ENCODE measurements at places on chromosomes 12 and 14. TPM values are rescaled to one million over a fixed set of nuclear protein-coding genes. Genes with fewer than 3 reads are reported as not detected.
A peak's percentile ranks its signal among the peaks of the same experiment; 100 is the strongest.

GRCh38 chr12:71392521-71393145 is 47.0 kb upstream of the LGR5 start:
- no peak overlapping the region for H3K27ac ChIP-seq
- H3K4me1 ChIP-seq, result no peaks in the 10 kb centered on the region
- no peak overlapping the region for H3K4me3 ChIP-seq
- H3K27me3 ChIP-seq, result no peaks in the 10 kb centered on the region
- no peaks in the 10 kb centered on the region for H3K36me3 ChIP-seq

FOS gene
- 3.1 TPM for total RNA-seq

DNA sequence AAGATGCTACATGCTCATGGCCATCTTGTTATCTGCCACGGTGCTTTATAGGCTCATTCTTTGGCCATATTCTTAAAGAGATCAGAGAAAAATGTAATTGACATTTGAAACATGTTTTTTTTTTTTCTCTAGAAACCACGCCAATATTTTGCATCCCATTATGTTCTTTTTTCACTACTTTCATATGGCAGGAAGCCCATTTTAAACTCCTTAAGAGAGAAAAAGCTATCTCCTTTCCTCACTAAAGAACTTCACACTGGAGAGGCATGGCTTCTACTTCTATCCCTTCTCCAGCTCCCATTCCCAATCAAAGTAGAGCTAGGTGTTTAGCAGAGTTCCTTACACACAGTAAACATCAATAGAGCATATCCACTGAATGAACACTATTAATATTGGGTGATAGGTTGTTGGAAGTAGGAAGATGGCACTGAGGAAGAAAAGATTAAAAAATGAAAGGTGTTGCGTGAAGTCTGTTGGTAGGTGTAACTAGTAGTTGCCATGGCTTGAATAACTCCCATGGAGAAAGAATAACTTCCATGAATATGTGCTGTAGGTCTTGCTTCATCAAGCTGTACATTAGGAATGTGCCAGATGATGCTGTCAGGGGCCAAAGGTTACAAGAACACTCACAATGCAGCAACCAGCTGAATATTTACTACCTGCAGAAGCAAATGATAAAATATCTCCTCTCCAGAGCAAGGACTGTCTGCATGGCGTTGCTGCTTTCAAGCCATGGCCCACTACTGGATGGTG is 178.8 kb downstream of the STXBP6 start:
- H3K4me1 ChIP-seq, result no peaks in the 10 kb centered on the region
- no peak for DNase-seq
- H3K36me3 ChIP-seq, result no peaks in the 10 kb centered on the region
- 0 out of 2 replicates have a peak, but pooled peaks cover 4% of the 10 kb centered on the region for H3K27me3 ChIP-seq

RFX4 gene
- 0.40 TPM for total RNA-seq

DNA sequence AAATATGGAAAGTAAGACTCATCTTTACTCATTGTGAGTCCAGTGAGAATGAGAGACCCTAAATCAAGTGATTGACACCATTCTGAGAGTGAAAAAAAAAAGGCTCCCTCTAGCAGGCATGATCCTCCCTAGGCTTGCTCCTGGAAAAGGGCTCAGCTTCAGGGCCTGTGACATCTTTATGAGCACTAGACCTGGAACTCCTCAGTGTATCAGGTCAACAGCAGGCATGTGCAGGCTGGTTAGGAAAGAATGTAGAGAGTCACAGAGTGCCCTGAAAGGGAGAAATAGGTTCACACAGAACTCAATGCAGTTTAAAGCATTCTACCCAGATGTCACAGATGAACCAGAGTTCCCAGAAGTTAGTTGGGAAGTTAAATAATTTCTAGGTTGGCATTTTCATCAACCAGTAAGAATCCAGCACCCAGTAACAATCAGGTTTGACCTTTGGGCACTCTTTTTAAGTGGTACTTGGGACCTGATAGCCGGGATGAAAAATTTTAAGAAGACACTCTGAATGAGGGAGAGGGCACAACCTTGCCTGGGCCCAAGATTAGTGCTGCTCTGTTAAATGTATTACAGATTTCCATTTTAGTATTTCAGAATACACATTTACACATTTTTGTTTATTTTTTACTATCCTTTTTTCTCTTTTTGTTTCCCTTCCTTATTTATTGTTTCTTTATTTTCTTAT is 828.8 kb downstream of the C12orf50 start:
- no peaks in the 10 kb centered on the region for H3K27me3 ChIP-seq
- H3K36me3 ChIP-seq, result no peaks in the 10 kb centered on the region
- no peak overlapping the region for H3K4me3 ChIP-seq
- no peak for DNase-seq
- no peak overlapping the region for H3K27ac ChIP-seq

DICER1 gene
- total RNA-seq, result 202 TPM

DNA sequence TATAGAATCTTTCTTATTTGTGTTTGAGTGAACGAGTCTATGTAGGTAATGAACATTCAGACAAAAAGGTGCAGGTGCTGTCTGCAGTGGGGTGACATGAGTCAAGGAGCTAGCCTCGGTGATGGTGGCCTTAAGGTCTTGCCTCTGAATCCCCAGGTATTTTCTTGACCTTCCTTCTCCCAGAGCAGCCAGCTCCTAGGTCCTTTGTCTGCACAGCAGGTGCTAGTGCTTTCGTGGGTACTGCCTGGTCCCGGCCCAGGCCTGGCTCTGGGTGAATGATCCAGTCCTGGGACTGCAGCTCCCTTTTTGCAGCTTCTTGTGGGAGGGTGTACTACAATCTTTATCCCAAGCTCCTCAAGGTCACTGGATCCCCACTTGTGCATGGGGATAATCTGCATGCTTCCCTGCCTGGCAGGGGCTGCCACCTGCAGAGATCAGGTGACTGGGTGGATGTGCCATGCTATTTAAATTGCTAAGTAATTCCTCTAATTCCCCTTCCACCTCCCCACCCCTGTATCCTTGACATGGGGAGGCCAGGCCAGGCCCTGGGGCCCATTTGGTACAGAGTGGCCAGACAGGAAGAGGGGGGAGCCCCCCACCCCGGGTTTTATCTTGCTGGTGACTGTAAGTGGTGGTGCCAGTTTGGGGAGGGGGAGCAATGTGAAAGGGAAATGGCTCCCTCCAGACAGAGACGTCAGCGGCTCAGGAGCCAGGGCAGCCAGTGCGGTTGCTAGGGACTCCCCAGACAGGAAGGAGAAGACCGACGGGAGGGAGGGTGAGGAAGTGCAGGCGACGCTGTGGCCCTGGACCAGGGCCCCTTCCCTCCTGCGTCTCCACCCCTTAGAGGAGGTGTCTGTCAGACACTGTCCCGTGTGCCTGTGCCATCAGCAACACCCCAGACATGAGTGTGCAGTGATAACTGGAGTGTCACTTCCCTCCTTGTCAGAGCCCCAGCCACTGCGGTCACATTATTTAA is 6.7 kb downstream of the VASH1 start:
- no peaks in the 10 kb centered on the region for H3K4me1 ChIP-seq
- no peak overlapping the region for H3K4me3 ChIP-seq
- no peak overlapping the region for H3K27ac ChIP-seq

DNA sequence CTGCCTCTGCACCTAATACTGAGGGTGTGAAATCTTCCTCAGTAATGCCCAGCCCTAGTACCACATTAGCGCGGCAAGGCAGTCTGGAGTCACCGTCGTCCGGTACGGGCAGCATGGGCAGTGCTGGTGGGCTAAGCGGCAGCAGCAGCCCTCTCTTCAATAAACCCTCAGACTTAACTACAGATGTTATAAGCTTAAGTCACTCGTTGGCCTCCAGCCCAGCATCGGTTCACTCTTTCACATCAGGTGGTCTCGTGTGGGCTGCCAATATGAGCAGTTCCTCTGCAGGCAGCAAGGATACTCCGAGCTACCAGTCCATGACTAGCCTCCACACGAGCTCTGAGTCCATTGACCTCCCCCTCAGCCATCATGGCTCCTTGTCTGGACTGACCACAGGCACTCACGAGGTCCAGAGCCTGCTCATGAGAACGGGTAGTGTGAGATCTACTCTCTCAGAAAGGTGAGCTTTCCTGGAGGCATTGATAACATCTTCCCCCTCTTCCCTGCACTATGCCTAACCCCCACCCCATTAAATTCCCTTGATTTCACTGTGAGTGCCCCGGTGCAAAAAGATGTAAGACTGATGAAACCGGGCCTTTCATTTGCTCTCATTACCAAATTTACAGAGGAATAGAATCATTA is 291.4 kb downstream of the NAV3 start:
- peak; percentile 11 for DNase-seq
- no peaks in the 10 kb centered on the region for H3K36me3 ChIP-seq
- H3K27me3 ChIP-seq, result no peaks in the 10 kb centered on the region
- no peak overlapping the region for H3K27ac ChIP-seq
- no peaks in the 10 kb centered on the region for H3K4me1 ChIP-seq
- no peak overlapping the region for H3K4me3 ChIP-seq

- H3K4me3 ChIP-seq, result no peak overlapping the region
- no peaks in the 10 kb centered on the region for H3K27me3 ChIP-seq
- peak; percentile 6 for DNase-seq
- H3K4me1 ChIP-seq, result no peaks in the 10 kb centered on the region
- no peak overlapping the region for H3K27ac ChIP-seq
- no peaks in the 10 kb centered on the region for H3K36me3 ChIP-seq
These were observed 84.6 kb upstream of the NAV3 start for GRCh38 chr12:77746096-77746495.

- peaks cover 83% of the 10 kb centered on the region for H3K36me3 ChIP-seq
- no peak for DNase-seq
These were observed 17.1 kb downstream of the FICD start for GRCh38 chr12:108531929-108532848.

NXPH4 gene
- total RNA-seq, result 92.7 TPM

AVPR1A gene
- not detected for total RNA-seq

DNA sequence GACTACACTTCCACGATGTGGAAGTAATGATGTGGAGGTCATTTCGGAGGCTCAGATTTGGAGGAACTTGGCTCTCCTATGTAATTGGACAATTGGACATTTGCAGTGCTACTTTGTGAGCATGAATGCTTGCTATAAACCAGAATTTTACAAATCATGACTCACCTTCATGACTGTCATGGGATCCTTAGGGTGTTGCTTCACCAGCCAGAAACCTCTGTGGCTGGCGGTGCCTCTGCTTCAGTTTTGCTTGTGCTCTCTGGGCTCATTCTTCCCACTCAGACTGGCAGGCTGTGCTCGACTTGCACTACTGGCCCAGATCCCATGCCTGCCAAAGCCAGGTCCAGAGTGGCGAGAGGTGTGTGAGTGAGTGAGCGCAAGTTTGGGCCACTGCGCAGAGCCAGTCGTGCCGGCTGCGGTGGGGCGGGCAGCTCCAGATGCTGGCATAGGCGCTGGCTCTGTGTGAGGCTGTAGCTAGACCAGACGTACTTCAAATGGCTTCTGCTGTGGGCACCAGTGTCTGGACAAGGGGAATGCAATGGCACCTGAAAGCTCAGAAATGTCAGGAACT is 387.8 kb downstream of the AEBP2 start:
- H3K36me3 ChIP-seq, result no peaks in the 10 kb centered on the region
- no peak for DNase-seq
- H3K27ac ChIP-seq, result no peak overlapping the region
- H3K27me3 ChIP-seq, result no peaks in the 10 kb centered on the region
- H3K4me1 ChIP-seq, result no peaks in the 10 kb centered on the region

OR4N5 gene
- not detected for total RNA-seq

DNA sequence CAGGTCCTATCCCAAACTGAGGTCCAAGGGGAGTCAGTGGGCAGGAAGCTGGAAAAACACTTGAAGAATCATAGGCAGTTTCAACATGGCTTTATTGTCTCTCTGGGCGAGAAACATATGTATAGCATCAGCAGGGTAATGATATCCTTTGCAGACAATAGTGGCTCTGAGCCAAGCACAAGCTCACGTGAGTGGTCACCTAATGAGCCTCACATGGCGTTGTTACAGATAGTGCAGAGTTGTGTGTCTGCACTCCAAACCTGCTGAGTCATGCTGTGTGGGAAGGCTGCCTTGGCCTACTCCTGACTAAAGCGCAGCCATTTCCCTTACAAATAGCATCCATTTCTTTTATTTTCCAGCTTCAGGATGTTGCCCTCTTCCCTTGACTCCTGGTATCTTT is 105.2 kb upstream of the SYT1 start:
- H3K4me1 ChIP-seq, result no peaks in the 10 kb centered on the region
- no peaks in the 10 kb centered on the region for H3K36me3 ChIP-seq
- peak; percentile 9 for DNase-seq

SLC7A8 gene
- total RNA-seq, result 0.04 TPM

- peak; percentile 72 for DNase-seq
- peaks cover 11% of the 10 kb centered on the region for H3K4me1 ChIP-seq
- peaks cover 23% of the 10 kb centered on the region for H3K36me3 ChIP-seq
- peak overlapping the region; percentile 44 for H3K27ac ChIP-seq
- no peak overlapping the region for H3K4me3 ChIP-seq
- H3K27me3 ChIP-seq, result no peaks in the 10 kb centered on the region
These were observed 25.4 kb downstream of the NEK9 start for GRCh38 chr14:75101491-75101890.

DNA sequence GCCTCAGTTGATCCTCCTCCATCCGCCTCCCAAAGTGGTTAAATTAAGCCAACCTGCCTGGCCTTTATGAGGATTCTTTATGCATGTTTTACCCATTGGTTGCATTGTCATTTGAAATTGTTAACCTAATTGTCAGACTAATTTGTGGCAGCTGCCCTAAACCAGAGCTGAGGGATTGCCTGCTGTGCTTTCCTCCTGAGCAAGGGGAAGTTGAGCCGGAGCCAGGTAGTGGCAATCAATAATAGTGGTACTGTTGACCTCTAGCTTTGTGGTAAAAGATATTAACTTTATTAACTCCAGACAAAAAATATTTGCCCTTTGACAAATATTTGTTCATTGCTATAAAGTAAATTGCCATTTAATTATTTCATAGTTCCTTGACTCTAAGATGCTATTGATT is 5.6 kb upstream of the HEBP1 start:
- no peak overlapping the region for H3K27ac ChIP-seq
- H3K4me1 ChIP-seq, result peaks cover 5% of the 10 kb centered on the region
- no peaks in the 10 kb centered on the region for H3K36me3 ChIP-seq
- no peak for DNase-seq
- H3K4me3 ChIP-seq, result no peak overlapping the region
- H3K27me3 ChIP-seq, result no peaks in the 10 kb centered on the region

Measured in SJCRH30 (cell line).